ENCODE measurements at places on chromosomes 4 and X.

DNA sequence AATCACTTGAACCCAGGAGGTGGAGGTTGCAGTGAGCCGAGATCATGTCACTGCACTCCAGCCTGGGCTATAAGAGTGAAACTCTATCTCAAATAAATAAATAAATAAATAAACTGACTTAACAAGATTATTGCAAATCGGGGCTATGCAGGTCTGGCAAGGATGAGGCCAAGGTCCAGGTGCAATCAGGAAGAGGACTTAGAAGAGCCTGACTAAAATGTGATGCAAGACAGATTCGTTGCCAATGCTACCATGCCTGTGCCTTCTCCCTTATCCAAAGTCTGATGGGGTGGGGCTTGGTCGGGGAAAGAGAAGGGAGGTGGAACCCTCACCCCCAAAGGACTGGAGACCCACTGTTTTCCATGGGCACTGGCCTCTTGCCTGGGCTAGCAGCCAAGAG lies 14.7 kb downstream of the ZCCHC13 start:
- DNase-seq = no peak
- no peaks in the 10 kb centered on the region for H3K4me1 ChIP-seq
- H3K27ac ChIP-seq = no peak overlapping the region
- H3K36me3 ChIP-seq = no peaks in the 10 kb centered on the region

DNA sequence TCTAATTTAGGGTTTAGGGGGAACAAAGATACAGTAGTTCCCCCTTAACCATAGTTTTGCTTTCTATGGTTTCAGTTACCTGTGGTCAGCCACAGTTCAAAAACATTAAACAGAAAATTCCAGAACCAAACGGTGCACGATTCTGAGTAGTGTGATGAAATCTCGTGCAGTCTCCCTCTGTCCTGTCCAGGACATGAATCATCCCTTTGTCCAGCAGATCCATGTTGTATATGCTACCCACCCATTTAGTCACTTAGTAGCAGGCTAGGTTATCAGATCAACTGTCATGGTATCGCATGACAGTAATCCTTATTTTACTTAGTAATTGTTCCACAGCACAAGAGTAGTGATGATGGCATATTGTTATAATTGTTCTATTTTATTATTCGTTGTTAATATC lies 556.1 kb downstream of the IL1RAPL1 start:
- no peak overlapping the region for H3K4me3 ChIP-seq
- no peak for DNase-seq
- H3K4me1 ChIP-seq = no peaks in the 10 kb centered on the region

DNA sequence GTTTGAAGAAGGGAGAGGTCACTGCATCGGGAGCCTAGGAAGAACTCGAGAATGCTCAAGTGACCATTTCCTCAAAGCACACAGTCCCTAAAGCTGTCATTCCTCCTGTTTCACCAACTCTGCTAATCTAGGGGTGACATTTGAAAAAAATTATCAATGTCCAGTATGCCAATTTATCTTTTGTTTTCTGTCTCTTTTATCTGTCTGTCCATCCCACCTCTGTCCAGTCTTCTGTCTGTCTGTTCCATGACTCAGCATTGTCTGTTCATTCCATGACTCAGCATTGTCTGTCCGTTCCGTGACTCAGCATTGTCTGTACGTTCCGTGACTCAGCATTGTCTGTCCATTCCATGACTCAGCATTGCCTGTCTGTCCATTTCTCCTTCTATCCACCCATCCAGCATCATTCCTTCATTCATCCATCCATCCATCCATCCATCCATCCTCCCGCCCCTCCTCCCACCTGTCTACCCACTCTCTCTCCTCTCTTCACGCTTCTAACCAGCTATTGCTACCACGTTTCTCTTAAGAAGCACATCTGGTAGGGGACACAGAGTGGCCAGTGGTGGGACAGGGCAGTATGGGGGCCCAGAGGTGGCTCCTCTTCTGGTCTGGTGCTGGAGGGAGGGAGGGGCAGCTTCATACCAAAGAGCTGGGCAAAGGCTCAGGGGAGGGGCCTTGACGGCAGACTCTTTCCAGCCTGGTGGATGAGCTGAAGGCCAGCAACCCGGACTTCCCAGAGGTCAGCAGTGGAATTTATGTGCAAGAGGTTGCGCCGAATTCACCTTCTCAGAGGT lies 34.1 kb downstream of the HTRA3 start:
- no peak overlapping the region for H3K27ac ChIP-seq
- peaks cover 22% of the 10 kb centered on the region for H3K27me3 ChIP-seq
- H3K4me1 ChIP-seq = no peaks in the 10 kb centered on the region
- H3K36me3 ChIP-seq = peaks cover 2% of the 10 kb centered on the region

DNA sequence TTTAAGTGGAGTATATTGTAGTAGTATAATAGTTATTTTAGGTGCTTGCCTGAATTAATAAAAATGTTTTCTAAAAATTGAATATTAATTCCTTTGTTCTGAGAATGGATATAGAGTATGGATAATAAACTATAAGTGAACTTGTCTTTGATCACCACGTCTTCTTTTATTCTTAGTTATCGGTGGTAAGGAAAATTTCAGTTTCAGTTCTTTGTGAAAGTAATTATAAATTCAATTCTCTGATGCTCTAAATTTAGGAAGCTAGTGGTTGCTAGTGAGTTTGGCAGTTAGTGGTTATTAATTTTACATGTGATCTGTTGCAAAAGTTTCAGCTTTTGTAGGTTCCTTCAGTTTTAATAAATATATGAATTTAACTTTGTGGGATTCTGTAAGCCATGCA lies 30.8 kb downstream of the MRPL1 start:
- H3K27me3 ChIP-seq = no peaks in the 10 kb centered on the region
- no peak for DNase-seq
- H3K4me1 ChIP-seq = peaks cover 1% of the 10 kb centered on the region

DNA sequence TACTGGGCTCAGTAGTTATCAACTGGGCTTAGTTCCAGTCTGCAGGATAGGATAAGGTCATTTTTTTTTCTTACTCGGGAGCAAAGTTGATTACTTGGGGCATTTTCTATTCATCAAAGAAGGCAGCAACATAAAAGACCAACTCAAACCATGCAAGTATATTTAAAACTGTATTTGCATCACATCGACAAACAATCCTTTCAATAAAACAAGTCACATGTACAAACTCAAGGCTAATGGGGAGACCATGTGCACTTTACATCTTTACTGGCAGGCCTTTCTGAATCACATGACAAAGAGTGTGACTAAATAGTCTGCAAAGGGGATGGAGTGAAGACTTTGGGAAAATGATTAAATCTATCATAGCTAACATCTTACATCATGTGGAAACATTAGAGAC lies 610.4 kb upstream of the BOD1L1 start:
- H3K4me3 ChIP-seq = no peak overlapping the region
- no peaks in the 10 kb centered on the region for H3K36me3 ChIP-seq
- no peak for DNase-seq
- H3K27me3 ChIP-seq = no peaks in the 10 kb centered on the region
- H3K4me1 ChIP-seq = no peaks in the 10 kb centered on the region

DNA sequence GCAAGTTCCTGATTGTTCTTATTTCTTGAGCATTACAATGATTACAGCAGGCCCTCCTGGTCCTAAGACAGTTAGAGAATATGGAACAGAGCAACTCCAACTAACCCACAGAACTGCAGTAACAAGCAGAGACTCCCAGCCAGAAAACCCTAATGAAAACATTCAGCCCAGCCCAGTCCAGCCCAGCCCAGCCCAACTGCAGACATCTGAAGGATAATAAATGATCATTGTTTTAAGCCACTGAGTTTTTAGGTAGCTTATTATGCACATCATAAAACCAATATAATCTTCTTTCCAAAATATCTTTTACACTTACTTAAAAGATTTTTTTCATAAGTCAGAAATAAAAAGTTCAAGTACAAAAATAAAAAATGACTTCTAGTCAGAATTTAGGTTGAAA lies 51.3 kb downstream of the SPOCK3 start:
- H3K27me3 ChIP-seq = no peaks in the 10 kb centered on the region
- H3K36me3 ChIP-seq = peaks cover 3% of the 10 kb centered on the region
- H3K4me1 ChIP-seq = no peaks in the 10 kb centered on the region
- H3K4me3 ChIP-seq = no peak overlapping the region

DNA sequence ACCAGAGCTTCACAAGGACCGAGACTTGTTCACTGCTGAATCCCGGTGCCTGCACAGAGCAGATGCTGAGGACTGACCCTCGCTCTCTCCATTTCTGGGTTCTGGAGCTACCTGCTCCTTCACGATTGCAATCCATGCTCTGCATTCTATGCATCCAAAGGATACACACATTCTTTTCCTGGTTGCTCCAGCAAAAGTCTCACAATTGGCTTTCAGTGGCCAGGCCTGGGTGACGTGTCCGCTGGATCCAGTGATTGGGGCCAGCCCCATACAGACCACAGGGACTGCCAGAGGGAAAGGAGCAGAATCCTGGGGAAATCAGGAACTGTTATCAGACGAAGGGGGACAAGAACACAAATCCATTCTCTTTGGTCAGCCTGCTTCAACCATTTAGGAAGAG lies 14.9 kb upstream of the CDKN2AIP start:
- no peak for DNase-seq
- H3K4me1 ChIP-seq = peaks cover 13% of the 10 kb centered on the region
- no peak overlapping the region for H3K4me3 ChIP-seq

GRCh38 chr4:147052361-147052760 lies 106.7 kb upstream of the TTC29 start:
- H3K4me3 ChIP-seq = no peak overlapping the region
- H3K27me3 ChIP-seq = peaks cover 27% of the 10 kb centered on the region
- peaks cover 2% of the 10 kb centered on the region for H3K4me1 ChIP-seq

DNA sequence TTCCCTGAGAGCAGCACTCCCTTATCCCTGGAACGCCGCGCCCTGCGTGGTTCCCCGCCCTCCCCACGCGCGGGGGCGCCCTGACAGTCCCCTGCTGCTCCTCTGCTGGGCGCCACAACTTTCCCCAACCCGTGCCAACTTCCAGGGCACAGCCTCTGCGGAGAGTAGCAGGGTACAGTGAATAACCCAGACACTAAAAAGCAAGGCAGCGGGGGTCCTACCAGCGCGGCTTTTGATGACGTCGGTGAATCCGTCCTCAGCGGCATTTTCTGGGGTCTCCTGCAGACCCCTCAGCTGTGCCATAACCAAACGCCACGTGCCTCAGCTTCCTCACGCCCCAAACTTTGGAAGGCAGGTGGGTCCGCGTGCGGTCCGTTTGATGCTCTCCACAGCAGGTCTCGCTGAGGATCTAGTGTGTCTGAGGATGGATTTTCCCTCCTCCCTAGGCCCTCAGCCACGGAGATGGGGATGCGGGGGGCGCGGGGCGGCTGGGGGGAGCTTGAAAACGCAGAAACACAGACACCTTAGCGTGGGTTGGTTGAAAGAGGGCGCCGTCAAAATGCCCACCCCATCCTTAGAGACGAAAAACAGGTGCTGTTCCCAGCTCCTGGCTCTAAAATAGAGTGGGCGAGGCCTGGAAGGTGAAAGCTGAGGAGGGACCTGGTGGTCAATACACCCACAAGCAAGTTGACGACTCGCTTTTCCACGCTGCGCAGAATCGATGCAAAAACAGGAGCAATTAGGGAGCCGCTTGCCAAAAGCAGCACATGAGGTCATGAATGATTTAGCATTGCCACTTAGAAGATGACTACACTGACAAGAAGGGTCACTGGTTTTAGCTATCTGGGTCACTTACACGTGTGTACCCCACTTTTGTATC lies 405.6 kb downstream of the FAM47A start:
- H3K27ac ChIP-seq = no peak overlapping the region
- H3K27me3 ChIP-seq = no peaks in the 10 kb centered on the region
- no peaks in the 10 kb centered on the region for H3K36me3 ChIP-seq
- no peak for DNase-seq
- H3K4me3 ChIP-seq = no peak overlapping the region

DNA sequence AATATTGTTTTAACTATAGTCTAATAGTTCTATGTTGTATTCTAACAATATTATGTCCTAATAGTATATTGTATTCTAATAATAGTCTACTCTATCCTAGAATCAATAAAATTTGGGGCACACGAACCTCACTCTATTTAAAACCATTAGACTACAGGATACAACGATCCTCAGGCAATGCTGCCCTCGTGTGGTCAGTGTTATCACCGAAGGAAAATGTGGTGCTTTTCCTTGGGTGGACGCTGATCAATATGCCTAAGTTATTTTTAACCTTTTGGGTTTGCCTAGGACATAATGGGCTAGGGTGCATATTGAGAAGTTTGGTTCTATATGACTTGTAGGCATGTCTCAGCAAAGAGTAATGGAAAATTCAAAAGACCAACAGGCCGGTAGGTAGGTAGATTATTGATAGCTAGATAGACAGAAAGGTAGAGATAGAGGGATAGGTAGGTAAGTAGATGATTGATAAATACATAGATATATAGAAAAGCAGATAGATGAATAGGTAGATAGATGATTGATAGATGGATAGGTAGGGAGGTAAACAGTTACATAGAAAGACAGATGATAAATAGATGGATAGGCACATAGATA lies 75.1 kb downstream of the PRKX start:
- peaks cover 11% of the 10 kb centered on the region for H3K36me3 ChIP-seq
- H3K27me3 ChIP-seq = no peaks in the 10 kb centered on the region

DNA sequence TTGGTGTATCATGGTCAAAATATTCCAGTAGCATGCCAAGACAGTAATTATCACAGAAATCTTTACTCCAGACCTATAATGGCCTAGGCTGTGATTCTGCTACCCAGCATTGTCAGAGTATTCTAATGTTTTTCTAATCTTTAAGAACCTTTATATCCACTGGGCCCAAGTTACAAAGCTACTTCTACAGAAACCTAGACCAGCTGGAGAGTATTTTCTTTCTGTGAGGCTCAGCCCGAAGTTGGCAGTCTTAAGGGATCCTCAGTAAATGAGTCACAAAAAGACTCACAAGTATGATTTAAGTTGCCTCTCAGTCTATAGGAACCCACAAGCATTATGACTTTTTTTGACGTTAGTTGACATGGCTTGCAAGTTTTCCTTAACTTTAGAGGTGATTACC lies 638.5 kb upstream of the FAM241A start:
- no peaks in the 10 kb centered on the region for H3K27me3 ChIP-seq
- H3K4me1 ChIP-seq = no peaks in the 10 kb centered on the region
- no peak overlapping the region for H3K27ac ChIP-seq
- DNase-seq = no peak
- H3K4me3 ChIP-seq = no peak overlapping the region

DNA sequence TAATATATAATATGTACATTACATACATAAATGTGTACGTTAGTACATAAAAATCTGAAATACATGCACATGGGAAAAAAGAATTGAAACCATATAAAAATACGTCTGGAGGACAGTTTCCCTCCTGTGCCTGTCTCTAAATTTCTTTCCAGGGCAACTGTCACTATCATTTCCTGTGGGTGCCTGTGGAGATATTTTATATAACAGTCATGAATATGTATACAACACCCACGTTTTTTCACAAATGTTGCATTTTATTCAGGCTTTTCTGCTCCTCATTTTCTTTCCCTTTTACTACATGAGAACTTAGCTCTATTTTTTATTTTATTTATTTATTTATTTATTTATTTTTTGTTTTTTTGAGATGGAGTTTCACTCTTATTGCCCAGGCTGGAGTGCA lies 24.2 kb upstream of the GRPEL1 start:
- H3K36me3 ChIP-seq = no peaks in the 10 kb centered on the region
- no peak for DNase-seq
- H3K4me3 ChIP-seq = no peak overlapping the region
- H3K27me3 ChIP-seq = peaks cover 72% of the 10 kb centered on the region

GRCh38 chrX:8138252-8138651 lies 32.8 kb downstream of the VCX2 start:
- no peak for DNase-seq
- H3K27me3 ChIP-seq = no peaks in the 10 kb centered on the region
- H3K36me3 ChIP-seq = no peaks in the 10 kb centered on the region
- no peak overlapping the region for H3K27ac ChIP-seq
- no peak overlapping the region for H3K4me3 ChIP-seq

- peaks cover 3% of the 10 kb centered on the region for H3K36me3 ChIP-seq
- H3K4me3 ChIP-seq = peak overlapping the region; percentile 41
- no peak for DNase-seq
- no peaks in the 10 kb centered on the region for H3K27me3 ChIP-seq
These were observed 20.3 kb downstream of the SMS start for GRCh38 chrX:21960569-21961541.
